ENCODE measurements at places on chromosomes 7 and 10.

DNA sequence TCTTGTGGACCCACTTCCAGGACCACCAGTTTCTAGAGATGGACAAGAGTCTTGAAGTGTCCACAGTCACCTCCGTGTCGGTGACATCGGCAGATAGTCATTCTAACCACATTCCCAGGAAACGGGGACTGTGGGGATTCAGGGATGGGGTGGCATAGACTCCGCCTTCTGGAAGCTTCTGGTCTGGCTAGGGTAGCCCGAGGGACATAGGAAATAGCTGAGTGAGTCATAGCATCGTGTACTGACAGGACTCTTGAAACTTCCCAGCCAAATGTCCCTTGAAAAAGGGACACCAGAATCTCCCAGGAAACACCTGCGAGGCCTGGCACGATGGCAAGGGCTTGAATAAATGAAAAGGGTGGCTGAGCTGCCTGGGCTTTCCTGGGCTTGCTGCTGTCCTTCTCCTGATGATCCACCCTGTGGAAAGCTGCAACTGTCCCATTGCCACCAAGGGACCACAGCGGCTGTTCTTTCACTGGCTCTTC lies 84.1 kb upstream of the LRRC4 start:
- DNase-seq, result no peak

DNA sequence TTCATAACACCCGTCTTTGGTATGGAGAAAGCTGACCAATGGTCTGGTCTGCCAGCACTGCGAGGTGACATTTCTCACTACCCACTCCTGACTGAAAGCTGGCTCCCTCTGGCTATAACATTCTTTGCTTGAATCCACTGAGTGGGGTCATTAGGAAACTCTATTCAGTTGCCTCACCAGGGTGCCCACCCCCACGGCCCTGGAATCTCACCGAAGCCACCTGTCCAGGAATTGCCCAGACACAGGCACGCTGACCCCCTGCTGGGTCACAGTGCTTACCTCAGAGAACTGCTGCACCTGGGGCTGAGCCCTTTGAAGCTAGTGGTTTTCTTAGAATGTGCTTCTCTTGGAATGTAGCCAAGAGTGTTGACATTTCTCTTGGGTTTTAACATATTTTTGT lies 28.6 kb downstream of the HECW1 start:
- no peak for DNase-seq

GRCh38 chr7:123327661-123328060 lies 127.9 kb upstream of the SLC13A1 start:
- no peak for DNase-seq

- no peak for DNase-seq
Observed at GRCh38 chr7:577741-578370, 58.2 kb upstream of the PDGFA start.

DNA sequence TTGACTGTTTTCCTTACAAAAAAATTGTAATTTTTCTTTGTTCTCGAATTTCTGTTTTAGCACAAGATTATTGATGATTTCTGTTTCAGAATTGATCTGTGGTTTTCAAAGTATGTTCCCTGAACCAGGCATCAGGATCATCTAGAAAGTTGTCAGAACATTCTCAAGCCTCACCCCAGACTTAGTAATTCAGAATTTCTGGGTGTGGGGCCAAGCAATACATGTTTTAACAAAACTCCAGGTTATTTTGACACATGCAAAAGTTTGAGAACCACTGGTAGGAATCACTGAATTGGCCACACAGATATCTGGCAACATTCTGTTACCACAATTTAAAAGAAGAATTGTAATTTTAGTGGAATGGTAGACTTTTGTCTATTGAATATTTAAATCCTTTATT lies 1173.9 kb upstream of the LRRTM3 start:
- DNase-seq, result no peak

Measured in activated T-helper 1 cell treated with anti-CD3 and anti-CD28 coated beads, Interleukin-2, amount 50 U/mL, for 16 hours (primary cell).